NCI-H1105 (cell line): ENCODE measurements at places on chromosomes 16 and 17.

GRCh38 chr17:4733073-4733531, 1.9 kb downstream of the MED11 start:
- no peak for DNase-seq

GRCh38 chr17:21127509-21128077, 829 bp downstream of the DHRS7B start:
- no peak for DNase-seq

GRCh38 chr17:28344011-28344410, 8.4 kb downstream of the TNFAIP1 start:
- no peak for DNase-seq

GRCh38 chr16:76277460-76278030, 344 bp downstream of the CNTNAP4 start:
- DNase-seq = no peak

- peak; percentile 28 for DNase-seq
These were observed 21.8 kb downstream of the ACSM1 start for GRCh38 chr16:20675488-20676267.

- no peak for DNase-seq
These were observed 6.5 kb downstream of the MT1X start for GRCh38 chr16:56688762-56689161.

DNA sequence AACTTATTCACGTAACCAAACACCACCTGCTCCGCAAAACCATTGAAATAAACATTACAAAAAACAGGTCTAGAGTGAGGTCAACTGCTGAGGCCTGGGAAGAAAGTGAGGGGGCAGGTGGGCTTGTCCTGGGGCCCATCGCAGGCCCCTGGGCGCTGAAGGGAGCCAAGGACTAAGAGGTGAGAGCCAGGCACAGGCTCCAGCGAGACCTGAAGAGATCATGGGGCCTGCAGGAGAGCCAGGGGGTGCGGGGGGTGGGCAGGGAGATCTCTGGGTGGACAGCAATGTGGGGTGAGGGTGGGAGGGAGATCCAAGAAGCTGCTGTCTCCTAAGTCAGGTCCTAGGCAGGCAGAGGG, 7.9 kb downstream of the ARHGAP27 start:
- DNase-seq = no peak

- DNase-seq = no peak
These were observed 8.5 kb downstream of the IRX3 start for GRCh38 chr16:54277845-54278703.

GRCh38 chr17:69870091-69870530, 204.9 kb upstream of the KCNJ16 start:
- DNase-seq = no peak

DNA sequence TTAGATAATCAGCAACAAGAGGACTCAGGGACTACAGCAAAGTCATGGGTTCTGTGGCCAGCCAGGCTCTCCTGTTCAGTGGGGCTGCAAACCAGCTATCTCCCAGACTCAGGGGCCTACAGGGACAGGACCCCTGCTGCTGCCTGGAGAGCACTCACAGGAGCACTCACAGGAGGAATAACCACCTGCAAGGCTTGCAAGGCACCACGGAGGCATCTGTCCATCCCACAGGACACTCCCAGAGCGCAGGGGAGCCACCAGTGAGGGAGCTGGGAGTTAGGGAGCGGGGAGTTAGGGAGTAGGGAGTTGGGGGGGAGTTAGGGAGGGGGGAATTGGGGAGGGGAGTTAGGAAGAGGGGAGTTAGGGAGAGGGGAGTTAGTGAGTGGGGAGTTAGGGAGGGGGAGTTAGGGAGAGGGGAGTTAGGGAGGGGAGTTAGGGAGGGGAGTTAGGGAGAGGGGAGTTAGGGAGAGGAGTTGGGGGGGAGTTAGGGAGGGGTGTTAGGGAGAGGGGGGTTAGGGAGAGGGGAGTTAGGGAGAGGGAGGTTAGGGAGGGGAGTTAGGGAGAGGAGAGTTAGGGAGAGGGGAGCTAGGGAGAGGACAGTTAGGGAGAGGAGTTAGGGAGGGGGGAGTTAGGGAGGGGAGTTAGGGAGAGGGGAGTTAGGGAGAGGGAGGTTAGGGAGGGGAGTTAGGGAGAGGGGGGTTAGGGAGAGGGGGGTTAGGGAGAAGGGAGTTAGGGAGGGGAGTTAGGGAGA, 5.7 kb downstream of the CANT1 start:
- no peak for DNase-seq

- peak; percentile 31 for DNase-seq
These were observed 9.9 kb downstream of the TBX2 start for GRCh38 chr17:61409301-61410112.

GRCh38 chr16:56349086-56349415, 76.3 kb downstream of the AMFR start:
- DNase-seq = no peak

GRCh38 chr17:67725373-67725791, 7.6 kb downstream of the NOL11 start:
- DNase-seq = no peak

- DNase-seq = no peak
These were observed 1.3 kb downstream of the ZNF652 start for GRCh38 chr17:49360796-49361128.

GRCh38 chr17:17355426-17355825, 52.3 kb downstream of the NT5M start:
- no peak for DNase-seq

GRCh38 chr16:1650131-1650530, 27.9 kb upstream of the JPT2 start:
- DNase-seq = no peak

DNA sequence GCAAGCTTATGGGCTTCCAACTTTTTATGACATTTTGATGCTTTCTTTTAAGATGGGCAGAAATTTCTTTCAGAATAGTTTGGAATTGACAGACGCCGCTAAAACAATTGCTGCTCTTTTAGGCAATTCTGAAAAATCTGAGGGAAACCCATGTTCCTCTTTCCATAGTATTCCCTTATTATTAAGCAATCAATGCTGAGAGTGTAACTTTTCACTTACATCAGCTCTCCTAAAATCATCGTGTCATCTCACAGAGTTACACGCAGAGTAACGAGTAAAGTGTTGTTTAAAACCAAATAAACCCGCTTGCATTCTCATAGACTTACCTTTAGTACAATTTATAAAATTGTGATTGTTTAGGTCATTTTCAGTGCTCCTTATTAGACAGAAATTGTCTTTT, 150.6 kb downstream of the MAF start:
- DNase-seq = no peak

DNA sequence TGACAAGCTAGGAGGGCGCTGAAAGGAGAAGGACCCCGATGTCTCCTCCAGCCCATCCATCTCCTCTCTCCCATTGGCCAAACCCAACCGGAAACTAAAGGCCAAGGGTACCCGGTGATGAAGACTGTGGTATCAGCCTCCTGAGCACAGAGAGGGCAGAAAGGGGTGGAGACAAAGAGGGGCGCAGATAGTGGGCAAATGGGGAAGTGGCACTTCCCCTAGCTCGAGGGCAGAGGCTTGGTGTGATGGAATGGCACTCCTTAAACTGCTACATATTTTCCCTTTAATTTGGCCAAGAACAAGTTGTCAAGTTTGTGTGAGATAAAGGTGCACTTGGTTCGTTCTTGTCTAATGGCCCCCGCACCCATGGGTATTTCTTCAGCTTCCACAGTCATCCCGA, 27.8 kb downstream of the IL4R start:
- DNase-seq = no peak

- DNase-seq = no peak
These were observed 143.4 kb downstream of the IRF8 start for GRCh38 chr16:86042393-86042792.

GRCh38 chr16:85650135-85650843, 37.2 kb downstream of the GSE1 start:
- DNase-seq = no peak

DNA sequence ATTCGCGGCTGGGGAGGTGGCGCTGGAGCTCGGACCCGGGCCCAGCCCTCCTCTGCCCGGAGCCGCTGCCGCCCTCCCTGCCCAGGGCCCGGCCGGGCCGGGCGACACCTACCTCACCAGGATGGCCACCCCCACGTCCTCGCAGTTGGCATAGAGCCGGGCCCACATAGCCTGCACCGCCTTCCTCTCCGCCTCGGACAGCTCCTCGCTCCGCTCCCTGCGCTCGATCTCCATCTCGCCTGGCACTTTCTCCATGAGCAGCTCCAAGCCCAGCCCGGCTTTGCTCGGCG, 276 bp downstream of the CYGB start:
- no peak for DNase-seq

DNA sequence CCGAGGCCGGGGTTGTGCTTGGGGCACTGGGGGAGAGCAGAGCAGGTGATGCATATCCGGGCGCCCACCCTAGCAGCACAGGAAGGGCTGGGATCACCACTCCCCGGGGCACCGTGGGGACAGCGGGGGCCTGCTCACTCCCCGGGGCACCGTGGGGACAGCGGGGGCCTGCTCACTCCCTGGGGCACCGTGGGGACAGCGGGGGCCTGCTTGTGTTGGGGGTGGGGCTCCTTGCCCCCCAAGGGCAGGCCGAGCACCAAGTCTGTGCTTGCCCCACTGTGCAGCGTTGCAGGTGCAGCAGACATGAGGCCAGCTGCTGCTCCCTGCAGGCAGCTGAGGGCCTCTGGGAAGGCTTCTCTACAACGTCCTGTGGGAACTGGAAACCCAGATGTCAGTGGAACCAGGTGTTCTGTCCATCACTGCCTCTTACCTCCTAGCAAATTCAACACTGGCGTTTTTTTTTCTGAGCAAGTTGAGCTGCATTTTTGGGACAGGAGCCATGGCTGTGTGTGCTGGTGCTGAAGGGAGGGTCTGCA, 25.0 kb upstream of the ZNF750 start:
- no peak for DNase-seq

- DNase-seq = peak; percentile 64
These were observed 35.5 kb downstream of the UBN1 start for GRCh38 chr16:4882633-4883285.

DNA sequence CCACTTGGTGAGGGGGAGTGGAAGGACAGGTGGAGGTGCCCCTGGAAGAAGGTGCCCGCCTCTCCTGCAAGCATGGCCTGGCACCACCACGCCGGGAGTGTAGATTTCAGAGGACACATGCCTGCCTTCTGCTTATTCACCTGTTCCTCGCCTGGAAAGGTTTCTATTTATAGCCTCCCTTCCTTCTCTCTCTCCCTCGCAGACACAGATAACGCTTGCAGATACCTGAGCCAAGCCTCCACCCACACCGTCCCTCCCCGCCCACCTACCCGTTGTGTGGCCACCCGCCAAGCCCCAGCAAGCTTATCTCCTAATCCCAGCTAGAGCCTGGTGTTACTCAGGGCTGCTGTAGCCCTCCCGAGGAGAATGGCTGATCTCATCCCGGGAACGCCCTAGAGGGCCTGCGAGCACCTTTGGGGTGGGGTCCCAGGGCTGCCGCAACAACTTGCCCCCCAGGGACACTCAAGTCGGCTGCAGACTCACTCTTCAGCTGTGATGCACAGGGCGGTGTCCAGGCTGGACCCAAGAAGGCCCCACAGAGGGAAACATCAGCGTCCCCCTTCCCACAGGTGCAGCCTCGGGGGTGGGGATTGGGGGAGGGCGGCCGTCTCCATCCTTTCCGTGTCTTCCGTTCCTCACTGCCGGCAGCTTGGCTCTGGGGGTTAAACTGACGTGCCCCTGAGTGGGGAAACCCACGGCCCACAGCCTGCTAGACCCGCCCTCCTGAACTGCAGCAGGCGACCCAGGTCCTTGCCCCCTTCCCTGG, 1.9 kb upstream of the SNAI3 start:
- peak; percentile 46 for DNase-seq

- DNase-seq = no peak
These were observed 43.4 kb downstream of the MEAK7 start for GRCh38 chr16:84461029-84461412.
